Activated CD4-positive, alpha-beta T cell treated with anti-CD3 and anti-CD28 coated beads, Interleukin-2, amount 10 ng/mL, durations not matched to agents 24 days and 14 days (primary cell): ENCODE measurements at places on chromosomes 16 and 17. TPM values are rescaled to one million over a fixed set of nuclear protein-coding genes. Genes with fewer than 3 reads are reported as not detected.

DNA sequence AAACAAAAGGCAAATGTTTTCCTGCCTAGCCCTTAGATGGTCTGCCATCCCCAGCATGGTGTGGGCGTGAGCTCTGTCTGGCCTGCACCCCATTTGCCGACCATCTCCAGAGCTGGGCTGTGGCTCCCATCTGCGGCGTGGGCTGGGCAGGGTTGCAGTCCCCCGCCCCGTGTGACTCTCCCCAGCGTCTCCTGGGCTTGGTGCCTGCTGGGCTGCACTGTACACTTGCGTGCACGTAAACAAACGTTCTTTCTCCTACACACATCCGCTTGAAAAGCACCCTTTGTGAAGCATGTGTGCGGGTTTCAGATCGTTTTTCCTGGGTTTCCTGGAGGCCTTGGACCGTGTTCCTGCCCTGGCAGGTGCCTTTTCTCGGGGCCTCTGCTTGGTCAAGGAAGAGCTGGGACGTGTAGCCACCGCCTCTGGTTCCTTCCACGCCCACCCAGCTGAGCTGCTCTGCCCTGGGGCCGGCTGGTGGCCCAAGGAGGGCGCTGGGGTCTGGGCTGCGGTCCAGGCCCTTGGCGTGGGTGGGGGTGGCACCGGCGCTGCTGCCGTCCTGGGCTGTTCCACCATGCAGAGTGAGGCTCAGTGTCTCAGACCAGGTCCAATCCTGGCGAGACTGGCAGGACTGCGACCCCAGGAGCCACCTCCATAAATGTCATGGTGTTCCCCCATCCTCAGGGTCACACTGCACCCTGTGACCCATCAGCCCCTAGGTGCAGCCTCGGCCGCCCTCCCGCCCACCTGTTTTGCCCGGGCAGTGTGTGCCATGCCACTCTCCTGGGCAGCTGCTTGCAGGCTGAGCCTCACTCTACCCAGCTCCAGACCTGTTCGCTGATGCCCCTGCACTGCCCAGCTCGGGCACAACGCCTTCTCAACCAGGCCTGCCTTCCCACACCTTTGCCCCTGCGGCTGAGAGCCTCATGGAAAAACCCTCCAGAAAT, 9.9 kb upstream of the BAIAP3 start:
- DNase-seq, result no peak

DNA sequence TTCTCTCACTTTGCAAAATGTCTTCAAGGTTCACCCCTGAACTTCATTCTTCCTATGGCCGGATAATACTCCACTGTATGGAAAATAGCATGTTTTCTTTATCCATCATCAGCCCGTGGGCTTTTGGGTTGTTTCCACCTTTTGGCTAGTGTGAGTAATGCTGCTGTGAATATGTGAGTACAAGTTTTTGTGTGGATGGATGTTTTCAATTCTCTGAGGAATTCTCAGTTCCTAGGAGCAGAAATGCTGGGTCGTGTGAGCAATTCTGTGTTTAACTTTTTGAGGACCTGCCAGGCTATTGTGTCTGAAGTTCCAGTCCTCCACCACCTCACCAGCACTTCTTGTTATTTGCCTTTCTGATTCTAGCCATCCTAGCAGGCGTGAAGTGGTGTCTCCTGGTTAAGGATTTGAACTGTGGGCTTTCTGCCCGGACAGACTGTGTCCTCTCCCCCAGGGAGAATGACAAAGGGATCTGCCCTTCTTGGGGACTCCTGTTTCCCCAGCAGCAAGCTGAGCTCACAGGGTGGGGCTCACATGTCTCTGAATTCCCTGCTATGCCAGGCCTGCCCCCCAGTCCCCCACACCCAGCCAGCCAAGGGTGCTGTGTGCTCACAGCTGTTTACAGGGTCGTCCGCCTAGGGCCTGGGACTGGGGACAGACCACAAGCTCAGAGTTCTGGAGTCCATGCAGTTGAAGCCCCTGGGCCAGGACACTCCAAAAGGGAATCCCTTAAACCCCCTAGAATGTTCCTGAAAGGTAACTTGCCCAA, 92.2 kb upstream of the CIBAR2 start:
- DNase-seq, result no peak

- DNase-seq, result no peak
Measured at GRCh38 chr17:2701161-2701995, 10.2 kb downstream of the CLUH start.

- DNase-seq, result no peak
Measured at GRCh38 chr17:75906143-75906884, 1.6 kb upstream of the MRPL38 start.

DNA sequence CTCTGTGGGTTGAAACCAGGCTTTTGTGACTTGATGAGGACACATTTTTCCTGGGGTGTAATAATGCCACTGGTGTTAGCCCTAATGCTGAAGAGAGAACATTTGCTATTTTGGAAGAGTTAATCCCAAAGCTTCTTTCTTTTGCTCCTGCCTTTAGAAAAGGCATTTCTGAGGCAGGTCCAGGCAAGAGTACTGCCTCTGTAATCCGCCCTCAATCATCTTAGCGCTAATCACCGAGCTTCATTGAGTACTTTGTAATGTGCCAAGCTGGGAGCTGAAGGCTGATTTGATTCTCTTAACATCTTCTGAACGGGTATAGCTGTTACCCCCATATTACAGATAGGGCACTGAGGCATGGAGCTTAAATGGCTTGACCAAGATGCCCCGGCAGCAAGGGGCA, 60.3 kb downstream of the AKAP1 start:
- DNase-seq, result no peak

- no peak for DNase-seq
Measured at GRCh38 chr16:86946981-86947380, 368.6 kb downstream of the FOXL1 start.

GRCh38 chr17:32114536-32114935, 27.8 kb upstream of the RHOT1 start:
- DNase-seq, result no peak

DNA sequence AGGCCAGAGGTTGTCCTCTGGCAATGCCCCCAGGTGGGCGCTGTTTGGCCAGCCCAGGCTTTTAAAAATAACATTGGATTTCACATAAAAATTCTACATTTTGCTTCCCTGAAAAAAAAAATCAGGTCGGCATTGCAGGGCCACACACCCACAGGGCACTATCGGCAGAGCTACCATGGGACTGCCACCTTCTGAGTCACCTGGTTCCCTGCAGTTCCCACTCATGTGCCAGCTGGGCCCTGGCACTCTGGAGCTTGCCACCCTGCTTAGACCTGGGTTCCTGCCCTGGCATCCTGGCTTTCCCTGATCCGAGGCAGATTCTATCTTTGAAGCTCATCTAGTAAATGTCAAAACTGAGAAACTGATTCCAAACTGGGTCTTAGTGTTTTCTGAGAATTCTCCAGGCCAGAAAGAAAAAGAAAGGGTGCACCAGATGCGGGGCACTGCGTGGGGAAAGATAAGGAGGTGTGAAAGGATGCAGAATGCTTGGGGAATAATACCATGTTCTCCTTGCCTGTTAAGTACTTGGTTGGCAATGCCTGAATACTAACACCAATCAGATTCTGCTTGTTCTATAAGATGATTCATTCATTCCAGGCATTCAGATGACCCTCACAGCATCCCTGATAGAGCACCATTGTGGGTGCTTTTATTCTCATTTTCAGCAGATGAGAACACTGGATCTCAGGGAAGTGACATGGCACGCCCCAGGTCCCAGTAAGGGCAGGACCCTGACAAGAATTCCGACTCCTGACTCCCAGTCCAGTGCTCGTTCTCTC, 51.8 kb downstream of the RAI1 start:
- DNase-seq, result no peak

DNA sequence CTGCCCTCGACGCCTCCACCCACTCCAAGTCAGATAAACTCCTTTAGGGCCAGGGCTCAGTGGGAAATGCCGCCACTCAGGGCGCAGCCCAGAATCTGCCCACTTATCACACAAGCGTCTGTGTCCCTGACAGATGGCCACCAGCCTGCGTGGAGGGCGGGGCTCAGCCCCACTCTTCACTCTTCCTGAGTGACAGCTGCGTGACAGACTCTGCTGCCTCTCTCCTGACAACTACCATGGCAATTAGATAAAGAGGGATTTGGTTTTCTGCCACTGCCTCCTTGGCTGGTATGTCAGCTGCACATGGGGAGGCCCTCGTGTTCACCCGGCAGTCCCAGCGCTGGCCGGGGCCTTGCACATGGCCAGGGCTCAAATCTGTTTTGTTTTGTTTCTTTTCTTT, 96.2 kb downstream of the RTN4RL1 start:
- DNase-seq, result no peak

Gene KRT9
- not detected in 2 replicates for total RNA-seq

Gene TMEM186
- 19.3 and 20.4 TPM in 2 replicates for total RNA-seq

Gene FKBP10
- 0.31 and 0.47 TPM in 2 replicates for total RNA-seq

Gene CLEC3A
- not detected in 2 replicates for total RNA-seq

Gene AMFR
- total RNA-seq, result 50.6 and 52.3 TPM in 2 replicates

Gene TERB1
- 0.37 TPM in 1 of 2 replicates, not detected in the other for total RNA-seq

Gene HOXB6
- 0.33 and 0.36 TPM in 2 replicates for total RNA-seq
